GDM1 (cell line): ENCODE measurements at places on chromosomes 5 and 9.

- DNase-seq, result no peak
Measured at GRCh38 chr5:174720612-174721529, 3.5 kb upstream of the MSX2 start.

DNA sequence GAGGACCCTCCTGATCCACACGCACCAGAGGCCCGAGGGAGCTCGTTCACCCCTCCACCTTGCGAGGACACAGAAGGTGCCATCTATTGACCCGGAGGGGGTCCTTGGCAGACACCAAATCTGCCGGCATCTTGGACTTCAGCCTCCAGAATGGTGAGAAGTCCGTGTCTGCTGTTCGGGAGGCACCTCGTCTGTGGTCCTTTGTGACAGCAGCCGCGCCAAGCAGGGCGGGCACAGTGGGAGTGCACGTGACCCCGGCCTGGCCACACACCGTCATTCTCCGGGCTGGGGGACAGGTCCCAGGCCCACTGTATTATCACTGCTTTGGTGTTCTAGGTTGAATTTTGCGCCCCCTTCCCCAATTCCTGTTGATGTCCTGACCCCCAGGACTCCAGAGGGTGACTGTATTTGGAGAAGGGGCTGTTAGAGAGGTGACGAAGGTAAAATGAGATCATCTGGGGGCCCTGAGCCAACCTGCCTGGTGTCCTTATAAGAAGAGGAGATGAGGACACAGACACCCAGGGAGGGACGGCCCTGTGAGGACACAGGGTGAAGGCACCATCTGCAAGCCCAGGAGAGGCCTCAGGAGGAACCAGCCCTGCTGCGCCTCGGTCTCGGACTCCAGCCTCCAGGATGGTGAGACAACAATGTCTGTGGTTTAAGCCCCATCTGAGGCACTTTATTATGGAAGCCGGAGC is 15.7 kb downstream of the LPCAT1 start:
- no peak for DNase-seq

DNA sequence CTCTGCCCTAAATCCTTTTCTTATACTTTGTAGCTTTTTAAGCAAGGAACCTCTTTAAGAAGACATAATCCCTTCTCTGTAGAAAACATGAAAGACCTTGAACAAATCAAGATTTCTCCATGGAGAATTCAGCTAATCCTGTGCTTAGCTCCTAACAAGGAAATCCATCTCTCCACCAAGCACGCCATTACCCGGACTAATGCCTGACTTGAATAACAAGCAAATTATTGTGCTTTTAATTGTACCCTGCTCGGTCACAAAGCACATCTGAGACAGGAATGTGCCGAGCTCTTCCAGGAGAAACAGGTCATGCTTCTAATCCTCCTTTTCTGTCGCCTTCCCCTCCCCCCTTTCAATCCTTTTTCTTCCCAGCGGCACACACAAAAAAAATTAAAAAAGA is 141.3 kb downstream of the PSAT1 start:
- no peak for DNase-seq

GRCh38 chr9:98356953-98357690 is 101.7 kb upstream of the TBC1D2 start:
- no peak for DNase-seq

DNA sequence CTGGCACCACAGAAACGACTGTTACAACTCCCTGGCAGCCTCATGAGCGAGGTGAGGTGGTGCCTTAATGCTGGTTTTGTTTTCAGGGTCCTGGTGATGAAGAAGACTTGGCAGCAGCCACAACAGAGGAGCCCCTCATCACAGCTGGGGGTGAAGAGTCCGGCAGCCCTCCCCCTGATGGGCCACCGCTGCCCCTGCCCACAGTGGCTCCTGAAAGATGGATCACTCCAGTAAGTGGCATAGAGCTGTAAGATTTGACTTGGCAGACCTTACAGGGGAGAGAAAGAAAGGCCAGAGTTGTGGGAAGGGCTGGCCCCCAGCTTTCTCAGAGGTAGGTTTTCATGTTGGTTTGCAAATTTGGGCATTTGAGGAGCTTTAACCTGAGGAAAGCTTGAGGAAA is 72.2 kb downstream of the COL15A1 start:
- DNase-seq, result no peak

DNA sequence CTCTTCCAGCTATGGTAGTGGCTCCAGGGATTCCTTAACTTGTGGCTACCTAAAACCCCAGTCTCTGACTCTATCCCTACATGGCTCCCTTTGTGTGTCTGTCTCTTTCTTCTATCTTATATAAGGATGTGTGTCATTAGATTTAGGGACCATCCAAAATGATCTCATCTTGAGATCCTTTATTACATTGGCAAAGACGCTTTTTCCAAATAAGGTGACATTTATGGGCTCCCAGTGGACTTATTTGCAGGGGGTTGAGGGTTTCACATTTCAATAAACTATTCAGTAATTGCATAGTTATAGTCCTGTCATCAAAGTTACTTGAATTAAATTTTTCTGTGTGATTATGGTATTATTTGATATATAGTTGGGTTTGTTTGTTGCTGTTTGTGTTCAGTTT is 59.2 kb downstream of the NIPBL start:
- no peak for DNase-seq

DNA sequence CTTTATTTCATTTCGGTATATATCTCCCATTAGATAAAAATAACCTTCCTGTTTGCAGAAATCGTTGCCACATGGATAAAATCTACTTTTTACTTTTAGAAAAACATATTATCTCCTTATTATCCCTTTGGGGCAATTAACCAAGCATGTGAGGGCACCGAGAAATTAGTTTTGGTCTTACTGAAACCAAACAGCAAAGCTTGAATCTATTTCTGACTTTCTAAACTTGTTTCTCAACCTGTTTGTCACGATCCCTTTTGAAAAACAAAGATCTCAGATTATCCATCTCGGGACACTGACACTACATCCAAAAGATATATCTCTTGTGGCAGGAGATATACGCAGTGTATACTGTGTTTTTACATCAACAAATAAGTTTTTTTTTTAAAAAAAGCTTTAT is 2.3 kb downstream of the TUT7 start:
- no peak for DNase-seq

DNA sequence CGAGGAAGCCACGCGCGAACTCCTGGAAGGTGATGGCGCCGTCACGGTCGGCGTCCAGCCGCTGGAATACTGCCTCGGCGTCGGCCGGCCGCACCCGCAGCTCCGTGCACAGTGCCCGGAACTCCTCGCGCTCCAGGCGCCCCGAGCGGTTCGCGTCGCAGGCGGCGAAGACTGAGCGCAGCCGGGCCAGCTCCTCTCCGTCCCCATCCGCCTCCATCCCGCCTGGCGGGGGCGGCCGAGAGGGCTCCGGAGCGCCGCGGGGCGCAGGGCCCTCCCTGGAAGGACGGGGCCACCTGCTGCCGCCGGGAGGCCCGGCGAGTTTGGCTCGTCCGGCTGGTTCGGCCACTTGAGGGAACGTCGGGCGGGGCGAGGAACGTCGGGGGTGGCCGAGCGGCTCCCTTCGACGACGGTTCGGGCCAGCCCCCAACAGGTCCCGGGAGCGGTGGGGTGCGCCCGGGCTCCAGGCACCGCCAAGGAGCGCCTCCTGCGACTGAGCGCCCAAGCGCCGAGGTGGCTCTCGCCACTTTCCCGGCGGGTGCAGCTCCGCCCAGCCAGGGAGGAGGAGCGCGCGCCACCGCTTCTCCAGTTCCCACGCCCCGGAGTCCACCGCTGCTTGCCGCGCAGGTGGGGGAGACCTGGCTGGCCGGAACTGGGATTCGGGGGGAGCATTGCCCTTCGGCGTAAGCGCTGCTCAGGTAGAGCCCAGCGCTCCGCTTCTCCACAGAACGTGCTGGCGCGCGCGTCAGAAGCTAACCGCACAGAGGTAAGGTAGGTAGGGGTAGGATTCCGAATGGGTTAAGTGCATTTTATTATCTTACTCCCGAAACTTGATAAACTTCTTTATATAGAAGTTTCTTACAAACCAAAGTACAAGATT is at the start of gene RASEF:
TSS of gene RASEF (minus strand) at position 492 of the 877 bp plus-strand sequence. CDS start at position 217, 275 bp downstream.
- DNase-seq, result no peak

GRCh38 chr5:50887889-50888633 is 221.6 kb downstream of the PARP8 start:
- no peak for DNase-seq

DNA sequence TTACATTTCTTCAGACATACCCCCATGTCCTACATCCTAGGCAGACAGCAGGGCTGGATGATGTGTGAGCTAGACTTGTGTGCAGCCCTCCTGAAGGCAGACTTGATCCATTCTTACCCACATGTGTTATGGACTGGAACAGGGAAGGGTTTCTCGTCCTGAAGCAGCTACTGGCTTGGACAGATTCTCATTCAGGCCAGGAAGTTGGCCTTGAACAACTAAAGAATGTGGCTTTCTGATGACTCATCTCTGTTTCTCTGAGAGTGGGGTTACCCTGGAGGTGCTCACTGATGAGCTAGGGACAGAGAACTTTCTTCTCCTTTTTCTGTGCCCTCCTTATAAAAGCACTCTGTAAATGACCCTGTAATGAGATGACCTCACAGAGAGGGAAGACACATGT is 246.5 kb downstream of the PCSK5 start:
- no peak for DNase-seq

GRCh38 chr9:68609901-68610415 is 69.3 kb upstream of the TMEM252 start:
- DNase-seq, result no peak

DNA sequence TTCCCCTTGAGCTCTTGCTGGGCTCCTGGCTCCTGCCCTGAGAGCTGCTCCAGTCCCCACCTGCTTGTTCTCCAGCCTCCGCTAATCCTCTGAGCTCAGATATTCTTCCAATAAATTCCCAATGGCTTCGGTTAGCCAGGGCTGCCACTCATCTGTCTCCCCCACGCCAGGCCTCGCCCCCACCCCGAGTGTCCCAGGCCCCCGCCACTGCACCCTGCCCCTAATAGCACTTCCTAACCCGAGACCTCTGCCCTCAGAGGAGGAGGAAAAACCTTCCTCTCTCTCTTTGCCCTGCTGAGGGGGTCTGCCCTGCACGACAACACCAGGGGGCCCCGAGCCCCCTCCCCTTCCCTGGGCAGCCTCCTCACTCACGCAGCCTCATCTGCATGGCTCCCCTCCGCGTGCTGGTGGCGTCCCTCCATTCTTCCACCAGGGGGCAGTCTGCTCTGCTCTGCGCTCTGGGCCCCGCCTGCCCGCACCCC is 5.4 kb upstream of the LCN15 start:
- peak; percentile 19 for DNase-seq

- peak; percentile 31 for DNase-seq
Measured at GRCh38 chr9:98129451-98129881, 10.4 kb upstream of the TRIM14 start.

DNA sequence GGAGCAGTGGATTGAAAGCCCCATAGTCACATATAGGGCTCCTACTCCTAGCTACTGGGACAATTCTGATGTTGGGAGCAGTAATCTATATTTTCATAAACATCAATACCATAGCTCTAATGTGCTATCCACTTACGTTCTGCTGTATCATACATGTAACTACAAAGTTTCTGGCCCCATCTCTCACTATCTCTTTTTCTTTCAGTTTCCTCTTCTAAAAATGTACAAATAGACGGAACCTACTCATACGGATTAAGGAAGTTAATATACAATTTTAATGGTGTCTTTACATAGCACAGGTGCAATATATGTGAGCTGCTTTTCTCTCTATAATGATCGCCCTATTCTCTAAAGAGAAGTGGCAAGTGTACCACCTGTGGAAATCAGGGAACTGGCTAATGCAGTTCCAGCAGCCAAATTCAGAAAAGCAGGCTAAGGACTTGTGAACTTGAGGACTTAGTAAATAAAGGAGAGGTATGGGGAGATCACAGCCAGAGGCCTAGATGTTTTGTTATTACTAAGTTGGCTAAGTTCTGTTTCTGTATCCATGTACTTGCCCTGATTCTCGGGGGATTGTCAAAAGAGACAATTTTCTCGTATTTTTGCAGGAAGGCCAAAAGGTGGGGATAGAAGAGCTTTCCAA is 1021.9 kb downstream of the CDH12 start:
- no peak for DNase-seq
